Karpas-422 (cell line): ENCODE measurements at places on chromosomes 11 and 22.

DNA sequence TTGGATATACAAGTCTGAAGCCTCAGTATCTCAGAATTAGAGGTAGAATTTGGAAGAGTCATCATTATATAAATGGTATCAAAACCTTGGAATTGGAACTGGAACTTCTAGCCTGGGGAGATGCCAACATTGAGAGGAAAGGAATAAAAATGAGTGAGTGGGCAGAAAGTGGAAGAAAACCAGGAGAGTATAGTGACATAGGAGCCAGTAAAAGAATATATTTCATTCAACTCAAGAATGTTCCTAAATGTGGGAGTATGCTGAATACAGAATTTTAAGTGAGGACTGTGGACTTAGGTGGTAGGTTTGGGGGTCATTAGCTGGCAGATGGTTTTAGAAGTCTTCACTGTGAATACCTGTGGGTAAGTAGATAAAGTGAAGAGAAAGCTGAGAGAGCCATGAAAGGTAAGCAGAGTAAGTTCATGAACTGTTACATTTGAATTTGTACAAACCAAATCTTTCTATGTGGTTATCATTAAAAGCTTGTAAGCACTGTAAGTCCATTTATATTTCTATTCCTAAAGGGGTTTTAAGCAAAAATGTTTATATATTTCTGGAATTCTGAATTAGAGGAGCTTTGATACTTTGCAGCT, 60.2 kb downstream of the PDHX start:
- no peak for DNase-seq

DNA sequence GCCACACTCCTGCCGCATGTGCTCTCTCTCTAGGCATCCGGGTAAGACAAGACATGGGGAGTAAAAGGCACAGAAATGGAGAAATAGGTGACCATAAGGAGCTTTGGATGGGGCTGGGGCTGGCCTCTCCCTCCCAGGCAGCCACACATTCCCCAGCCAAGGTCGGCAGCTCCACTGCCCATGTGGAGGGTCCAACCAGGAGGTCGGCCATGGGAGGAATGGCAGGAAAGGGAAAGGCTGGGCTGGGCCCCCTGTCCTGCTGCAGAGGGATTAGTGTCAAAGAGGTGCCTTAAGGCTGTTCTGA, 460 bp upstream of the MUC5AC start:
- DNase-seq = no peak

DNA sequence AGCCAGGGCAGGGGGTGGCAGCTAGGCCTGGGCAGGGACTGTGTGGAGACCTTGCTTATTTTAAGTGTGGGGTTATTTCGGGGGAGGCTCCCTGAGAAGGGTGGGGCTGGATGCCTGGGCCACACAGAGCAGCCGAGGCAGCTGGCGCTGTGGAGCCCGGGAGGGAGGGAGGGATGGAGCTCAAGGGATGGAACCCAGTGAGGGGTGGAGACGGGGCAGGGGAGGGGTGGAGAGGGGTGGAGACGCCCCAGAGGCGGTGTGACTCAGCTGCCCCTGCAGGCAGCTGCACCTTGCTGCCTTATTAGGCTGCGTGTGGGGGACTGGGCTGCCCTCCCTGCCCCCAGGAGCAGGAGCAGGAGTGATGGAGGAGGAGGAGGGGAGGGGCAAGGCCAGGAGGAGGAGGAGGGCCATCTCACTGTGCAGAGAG, 9.8 kb upstream of the TSSC4 start:
- DNase-seq = peak; percentile 81

GRCh38 chr11:68854273-68854958, 12.7 kb upstream of the CPT1A start:
- no peak for DNase-seq
